ENCODE measurements at places on chromosomes 7 and 10.
A peak's percentile ranks its signal among the peaks of the same experiment; 100 is the strongest.

- peak; percentile 64 for DNase-seq
These were observed 62.8 kb downstream of the TACC2 start for GRCh38 chr10:122051609-122052385.

GRCh38 chr7:2974093-2974819 is 69.4 kb downstream of the CARD11 start:
- DNase-seq: no peak

DNA sequence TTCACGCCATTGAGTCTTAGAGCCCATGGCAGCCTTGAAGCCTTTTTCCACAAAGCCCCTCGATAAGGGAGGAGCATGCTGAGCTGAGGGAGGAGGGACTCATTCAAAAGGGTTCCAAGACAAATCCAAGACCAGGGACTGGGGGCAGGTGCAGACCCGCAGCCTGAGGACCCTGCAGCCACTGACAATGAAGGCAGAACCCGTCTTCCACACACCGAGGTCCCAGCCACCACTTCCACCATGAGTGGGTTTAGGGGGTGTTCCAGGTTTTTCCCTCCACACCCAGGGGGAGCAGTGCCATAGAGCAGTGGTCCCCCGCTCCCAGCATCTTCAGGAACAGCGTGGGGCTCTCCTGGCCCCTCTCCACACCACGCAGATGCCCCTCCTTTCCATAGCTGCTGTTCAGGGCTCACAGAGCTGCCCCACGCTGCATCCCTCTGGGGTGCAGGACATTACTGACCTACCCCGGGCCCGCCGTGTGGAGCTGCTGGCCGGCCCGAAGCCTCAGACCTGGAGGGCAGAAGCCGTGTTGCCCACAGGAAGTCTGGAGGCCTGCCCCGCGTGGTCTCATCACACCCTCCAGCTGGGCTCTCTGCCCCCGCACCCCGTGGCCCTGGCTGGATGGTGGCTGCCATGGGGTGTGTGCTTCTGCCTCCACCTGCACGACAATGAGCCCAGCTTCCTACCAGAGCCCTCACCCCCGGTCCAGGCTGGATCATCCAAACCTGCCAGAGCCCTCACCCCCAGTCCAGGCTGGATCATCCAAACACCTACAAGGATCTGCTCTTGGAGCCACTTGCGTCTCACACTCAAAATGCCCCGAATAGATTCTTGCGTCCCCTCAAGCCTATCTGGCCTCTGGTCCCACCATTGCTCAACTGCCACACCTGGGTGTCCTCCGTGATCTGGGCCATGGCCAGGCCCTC is 220.0 kb upstream of the TCERG1L start:
- DNase-seq: no peak

GRCh38 chr10:124176349-124177179 is 83.2 kb upstream of the CHST15 start:
- no peak for DNase-seq

DNA sequence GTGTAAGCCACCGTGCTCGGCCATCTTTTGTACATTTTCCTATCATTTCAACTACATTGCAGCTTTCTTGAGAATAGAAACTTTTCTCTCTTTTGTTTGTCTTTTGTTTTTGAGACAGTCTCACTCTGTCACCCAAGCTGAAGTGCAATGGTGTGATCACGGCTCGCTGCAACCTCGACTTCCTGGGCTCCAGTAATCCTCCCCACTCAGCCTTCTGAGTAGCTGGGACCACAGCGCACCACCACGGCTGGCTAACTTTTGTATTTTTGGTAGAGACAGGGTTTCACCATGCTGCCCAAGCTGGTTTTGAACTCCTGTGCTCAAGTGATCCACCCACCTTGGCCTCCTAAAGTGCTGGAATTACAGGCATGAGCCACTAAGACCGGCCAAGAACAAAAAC is 31.3 kb upstream of the DAGLB start:
- DNase-seq: no peak

DNA sequence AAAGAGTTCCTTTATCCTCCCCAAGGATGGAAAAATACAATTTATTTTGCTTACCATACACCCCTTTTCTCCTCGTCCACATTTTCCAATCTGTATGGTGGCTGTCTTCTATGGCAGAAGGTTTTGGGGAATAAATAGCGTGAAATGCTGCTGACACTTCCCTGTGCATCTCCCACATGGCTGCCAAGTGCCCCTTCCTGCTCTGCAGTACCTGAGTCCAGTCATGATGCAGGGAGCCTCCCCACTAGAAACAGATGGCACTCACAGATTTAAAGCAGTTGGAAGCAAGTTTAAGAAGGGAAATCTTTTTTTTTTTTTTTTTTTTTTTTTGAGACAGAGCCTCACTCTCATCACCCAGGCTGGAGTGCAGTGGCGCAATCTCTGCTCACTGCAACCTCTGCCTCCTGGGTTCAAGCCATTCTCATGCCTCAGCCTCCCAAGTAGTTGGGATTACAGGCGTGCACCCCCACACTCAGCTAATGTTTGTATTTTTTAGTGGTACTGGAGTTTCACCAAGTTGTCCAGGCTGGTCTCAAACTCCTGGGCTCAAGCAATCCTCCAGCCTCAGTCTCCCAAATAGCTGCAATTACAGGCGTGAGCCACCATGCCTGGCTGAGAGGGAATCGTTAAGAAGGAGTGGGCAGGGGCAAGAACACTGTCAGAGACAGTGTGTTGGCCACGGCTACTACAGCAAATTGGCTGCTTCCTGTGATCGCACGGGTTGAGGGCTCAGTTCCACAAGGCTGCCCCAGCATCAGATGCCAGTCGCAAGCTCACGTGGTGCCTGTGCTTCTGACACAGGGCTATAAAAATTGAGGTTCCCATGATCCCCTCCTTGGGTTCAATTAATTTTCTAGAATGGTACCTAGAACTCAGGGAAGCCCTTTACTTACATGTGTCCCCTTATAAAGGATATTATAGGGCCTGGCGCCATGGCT is 5.3 kb upstream of the PILRA start:
- DNase-seq: no peak

- no peak for DNase-seq
These were observed 5.2 kb downstream of the ANTXRL start for GRCh38 chr10:46291817-46292572.

GRCh38 chr10:52906046-52906445 is 133.5 kb upstream of the MBL2 start:
- DNase-seq: no peak

DNA sequence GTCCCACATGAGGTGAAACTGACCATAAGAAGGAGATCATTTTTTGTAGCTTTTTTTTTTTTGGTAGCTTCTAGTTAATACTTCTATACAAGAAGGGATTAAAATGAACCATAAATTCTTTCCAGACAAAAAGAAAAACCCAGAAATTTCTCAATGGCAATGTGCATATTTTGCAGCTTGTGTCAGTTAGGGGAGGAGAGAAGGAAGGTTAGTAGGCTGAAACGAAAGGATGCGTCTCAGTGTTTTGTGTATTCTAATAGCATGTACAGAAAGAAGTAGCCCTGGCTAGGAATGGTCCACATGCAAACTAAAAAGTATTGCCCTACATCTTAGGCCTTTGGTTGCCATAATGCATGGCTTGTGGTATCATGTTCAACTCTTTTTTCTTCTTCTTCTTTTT is 90.6 kb downstream of the CACNB2 start:
- no peak for DNase-seq

DNA sequence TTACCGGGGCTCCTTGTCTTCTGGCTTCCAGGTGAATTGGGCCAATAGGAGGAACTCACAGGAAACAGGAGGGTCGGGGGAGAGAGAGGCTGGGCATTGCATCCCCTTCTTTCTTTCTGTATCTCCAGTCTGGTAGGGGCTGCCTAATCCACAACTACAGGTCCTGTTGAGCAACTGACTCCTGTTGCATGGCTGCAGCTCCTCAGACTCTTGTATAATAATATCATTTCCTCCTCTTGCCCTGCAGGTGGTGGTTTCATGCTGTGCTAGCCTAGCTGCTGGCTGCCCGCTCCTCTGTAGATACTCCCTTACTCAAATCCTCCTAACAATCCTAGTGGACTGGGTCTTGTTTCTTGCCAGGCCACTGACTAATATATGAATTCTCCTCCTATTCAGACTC is 276.5 kb upstream of the SMIM30 start:
- DNase-seq: no peak

DNA sequence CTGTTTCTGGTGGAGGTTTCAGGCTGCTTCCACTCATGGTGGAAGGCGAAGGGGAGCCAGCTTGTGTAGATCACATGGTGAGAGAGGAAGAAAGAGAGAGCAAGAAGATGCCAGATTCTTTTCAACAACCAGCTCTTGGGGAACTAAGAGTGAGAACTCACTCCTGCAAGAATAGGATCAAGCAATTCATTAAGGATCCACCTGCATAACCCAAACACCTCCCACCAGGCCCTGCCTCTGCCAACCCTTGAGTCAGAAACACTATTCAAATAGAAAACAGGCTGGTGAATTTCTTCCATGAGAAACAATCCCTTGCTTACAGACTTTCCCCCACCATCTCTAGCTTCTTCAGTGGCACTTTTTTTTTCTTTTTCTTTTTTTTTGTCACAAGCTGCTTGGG is 317.2 kb downstream of the GPR158 start:
- DNase-seq: no peak

GRCh38 chr10:128843972-128844371 is 623.1 kb upstream of the MGMT start:
- no peak for DNase-seq

GRCh38 chr10:48684463-48684791 is 246 bp upstream of the WDFY4 start:
- DNase-seq: no peak

DNA sequence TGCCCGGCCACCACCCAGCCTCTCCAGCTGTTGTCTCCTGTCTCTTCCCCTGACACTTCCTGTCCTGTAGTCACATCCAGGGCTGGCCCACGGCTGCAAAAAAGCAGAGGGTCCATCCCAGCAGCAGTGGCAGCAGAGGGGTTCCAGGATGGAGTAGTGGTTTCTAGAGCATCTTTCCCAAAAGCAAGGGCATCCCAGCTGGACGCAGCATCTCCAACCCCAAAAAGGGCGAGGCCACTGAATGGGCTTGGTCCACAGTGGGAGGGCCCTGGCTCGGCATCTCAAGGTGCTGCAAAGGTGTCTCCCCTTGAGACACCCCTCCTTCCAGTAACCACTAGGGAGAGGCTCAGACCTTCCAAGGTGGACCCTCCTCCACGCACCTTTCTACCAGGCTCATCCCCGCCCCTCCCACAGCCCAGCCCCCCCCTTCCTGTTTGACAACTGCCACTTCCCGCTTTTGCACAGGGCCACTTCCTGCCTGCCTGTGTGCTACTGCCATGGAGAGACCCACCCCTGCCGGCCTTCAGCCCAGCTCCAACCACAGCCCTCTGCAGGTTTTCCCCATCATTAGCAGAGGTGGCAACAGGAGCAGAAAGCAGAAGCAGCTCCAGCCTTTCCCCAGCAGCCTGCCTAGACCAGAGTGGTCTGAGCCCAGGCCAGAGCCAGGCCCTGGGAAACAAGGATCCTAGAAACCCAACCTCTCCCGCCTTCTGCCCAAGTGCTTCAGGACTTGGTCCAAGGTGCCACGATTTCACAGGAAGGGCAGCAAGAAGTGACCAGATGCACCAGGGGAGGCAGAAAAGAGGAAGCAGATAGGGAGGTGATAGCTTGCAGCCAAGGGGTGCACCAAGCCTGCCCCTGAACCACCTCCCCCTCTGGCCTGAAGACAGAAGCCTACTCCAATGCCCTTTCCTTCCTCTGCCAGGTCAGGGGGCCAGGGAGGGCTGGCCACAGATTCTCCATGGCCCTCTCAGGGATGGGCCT is 8.6 kb downstream of the CAMK2G start:
- DNase-seq: no peak

DNA sequence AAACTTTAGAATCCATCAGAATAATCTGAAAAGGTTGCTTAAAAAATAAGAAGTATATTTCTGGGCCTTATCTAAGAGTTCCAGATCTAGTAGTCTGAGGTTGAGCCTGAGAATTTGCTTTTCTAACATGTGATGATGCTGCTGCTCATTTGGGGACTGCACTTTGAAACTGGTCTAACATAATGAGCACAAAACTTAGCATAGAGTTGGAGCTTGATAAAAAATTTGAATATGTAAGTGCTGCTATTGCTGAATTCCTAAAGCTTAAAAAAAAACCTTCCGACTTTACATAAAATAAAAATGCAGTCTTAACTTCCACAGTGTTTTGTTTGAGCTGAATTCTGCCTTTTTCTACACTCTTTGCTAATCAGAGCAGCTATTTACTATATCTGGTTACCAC is 48.8 kb downstream of the GLCCI1 start:
- DNase-seq: no peak

GRCh38 chr10:71531485-71532446 is 135.0 kb downstream of the CDH23 start:
- no peak for DNase-seq

DNA sequence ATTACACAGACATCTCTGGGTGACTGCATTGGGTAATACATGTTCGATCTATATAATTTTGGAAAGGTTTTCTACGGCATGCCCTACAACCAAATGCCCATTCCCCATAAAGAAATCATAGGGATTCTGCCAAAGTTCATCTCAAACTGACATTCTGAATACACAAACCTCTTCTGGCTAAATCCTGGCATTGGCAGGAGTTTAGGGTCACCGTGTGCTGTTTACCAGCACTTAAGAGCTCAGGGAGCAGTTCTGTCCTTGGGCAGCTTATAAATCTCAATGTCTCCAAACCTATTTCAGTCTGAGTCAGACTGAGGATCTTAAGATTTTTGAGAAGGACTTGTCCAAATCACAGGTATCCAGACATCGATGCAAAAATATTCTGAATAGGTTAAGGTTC is 809.6 kb upstream of the LRRN3 start:
- no peak for DNase-seq

DNA sequence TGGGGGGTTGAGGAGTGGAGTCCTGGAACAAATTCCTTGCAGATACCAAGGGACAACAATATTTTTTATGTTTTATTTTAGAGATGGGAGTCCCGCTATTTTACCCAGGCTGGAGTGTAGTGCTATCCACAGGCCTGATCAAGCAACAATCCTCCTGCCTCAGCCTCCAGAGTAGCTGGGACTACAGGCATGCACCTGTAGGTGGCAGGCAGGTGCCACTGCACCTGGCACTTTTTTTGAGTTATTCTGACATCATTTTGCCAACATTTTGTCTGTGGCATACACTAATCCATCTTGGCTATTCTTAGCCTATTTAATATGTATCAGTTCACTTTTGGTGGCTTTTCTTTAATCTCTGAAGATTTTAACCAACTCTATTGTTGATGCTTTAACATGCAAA is 317.8 kb upstream of the MTPN start:
- no peak for DNase-seq

- peak; percentile 41 for DNase-seq
These were observed 14.7 kb upstream of the INA start for GRCh38 chr10:103262229-103262628.

DNA sequence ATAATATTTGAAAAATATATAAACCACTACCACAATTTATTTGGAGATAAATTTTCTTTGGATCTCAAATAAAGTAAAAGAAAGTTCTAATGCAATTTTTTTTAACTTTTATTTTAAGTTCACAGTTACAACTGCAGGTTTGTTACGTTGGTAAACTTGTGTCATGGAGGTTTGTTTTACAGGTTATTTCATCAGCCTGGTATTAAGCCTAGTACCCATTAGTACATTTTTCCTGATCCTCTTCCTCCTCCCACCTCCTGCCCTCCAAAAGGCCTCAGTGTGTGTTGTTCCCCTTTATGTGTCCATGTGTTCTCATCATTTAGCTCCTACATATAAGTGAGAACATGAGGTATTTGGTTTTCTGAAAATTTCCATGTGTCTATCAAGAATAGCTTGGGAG is 54.5 kb downstream of the CAV1 start:
- DNase-seq: no peak
